Muscle of back (tissue), 13 donors: ENCODE measurements at places on chromosomes 2 and 18. TPM values are rescaled to one million over a fixed set of nuclear protein-coding genes. Genes with fewer than 3 reads are reported as not detected.

Gene MATN3
- 1.7 TPM for polyA plus RNA-seq

Gene CD8B2
- polyA plus RNA-seq, result not detected

DNA sequence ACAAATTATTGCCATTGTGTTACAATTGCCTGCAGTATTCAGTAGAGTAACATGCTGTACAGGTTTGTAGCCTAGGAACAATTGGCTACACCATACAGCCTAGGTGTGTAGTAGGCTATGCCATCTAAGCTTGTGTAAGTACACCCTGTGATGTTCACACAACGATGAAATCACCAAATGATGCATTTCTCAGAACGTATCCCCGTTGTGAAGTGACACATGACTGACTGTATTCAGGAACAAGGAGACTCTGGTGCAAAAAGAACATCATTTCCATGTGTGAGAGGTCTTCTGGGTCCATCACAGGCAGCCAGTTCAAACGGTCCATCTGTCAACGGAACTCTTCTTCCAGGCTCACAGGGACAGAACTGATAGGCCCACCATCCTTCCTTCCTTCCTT lies 263.7 kb downstream of the ANAPC1 start:
- DNase-seq, result no peak

Gene KCNG3
- polyA plus RNA-seq, result not detected

DNA sequence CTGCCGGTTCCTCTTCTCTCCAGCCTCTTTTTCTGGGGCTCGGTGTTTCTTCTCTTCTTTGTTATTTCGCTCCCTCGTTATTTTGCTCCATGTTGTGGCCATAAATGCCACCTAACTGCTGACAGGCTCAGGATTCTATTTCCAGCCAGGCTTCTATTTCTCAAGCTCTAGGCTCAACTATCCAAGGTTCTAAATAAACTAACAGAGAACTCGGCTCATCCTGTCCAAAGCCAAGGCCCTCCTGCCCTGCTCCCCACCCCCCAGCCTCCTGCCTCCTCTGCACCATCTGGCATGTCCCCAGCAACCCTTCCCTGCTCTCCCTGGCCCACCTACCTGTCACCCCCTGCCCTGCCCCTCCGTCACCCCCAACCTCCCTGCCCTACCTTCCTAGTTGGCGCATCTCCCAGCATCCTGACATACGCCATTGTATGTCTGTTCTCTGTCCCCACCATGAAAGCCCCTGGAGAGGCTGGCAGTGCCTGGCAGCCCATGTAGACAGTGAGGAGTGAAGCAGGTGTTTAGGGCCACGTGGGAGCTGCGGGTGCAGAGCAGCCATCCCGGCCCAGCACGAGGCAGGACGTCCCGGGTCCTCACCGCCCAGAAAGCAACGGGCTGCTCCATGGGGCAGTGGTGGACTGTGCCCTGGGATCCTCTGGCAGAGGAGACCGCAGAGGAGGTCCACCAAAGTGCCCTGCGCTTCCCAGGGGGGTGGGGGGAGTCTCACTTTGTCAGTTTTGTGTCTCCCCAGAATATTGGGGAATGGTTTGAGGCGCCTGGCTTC lies 186.9 kb downstream of the TWIST2 start:
- DNase-seq, result no peak
